NCI-H1092 (cell line): ENCODE measurements at places on chromosomes 2 and 18.

GRCh38 chr2:48092846-48093803 lies 186.8 kb upstream of the FBXO11 start:
- no peak for DNase-seq

DNA sequence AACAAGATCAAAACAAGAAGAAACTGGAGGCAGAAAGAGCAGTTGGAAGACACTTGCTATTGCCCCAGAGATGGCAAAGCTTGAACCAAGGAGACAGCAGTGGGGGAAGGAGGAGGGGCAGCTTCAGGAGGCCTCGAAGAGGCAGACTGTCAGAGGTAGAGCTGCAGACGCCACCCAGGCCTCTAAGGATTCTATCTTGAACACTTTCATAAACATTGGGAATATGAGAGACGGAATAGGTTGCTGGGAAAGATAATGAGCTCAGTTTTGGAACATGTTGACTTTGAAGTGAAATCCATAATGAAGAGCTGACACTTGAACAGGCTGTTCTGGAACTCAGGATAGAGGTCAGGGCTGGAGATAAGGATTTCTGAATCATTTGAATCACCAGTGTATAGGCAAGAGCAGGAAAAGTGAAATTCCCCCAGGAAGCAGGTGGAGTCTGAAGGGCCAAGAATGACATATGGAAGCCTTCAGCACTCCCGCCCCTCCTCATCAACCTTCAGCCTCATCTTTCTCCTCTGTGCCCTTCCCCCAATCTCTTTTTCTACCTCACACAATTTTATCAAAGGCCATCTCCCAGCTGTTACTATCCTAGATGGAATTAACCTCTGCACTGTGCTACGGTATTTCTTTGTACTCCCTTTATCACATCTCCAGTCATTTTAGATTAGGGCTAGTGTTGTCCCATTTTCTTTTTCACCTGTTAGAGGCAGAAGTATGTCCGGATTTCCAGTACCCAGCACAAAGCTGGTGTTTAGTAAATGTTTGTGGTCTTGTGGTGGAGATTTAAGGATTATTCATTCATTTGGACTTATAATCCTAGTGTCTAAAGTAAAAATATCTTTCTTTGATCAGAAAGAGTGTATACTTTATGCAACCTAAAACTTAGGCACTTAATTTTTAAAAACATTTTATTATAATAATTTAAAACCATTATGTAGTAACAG lies 47.5 kb upstream of the RTN4 start:
- DNase-seq, result no peak

- DNase-seq, result peak; percentile 23
Observed at GRCh38 chr18:56036741-56037140, 448.7 kb upstream of the TCF4 start.

- DNase-seq, result no peak
Observed at GRCh38 chr2:118738524-118739308, 108.7 kb downstream of the EN1 start.

DNA sequence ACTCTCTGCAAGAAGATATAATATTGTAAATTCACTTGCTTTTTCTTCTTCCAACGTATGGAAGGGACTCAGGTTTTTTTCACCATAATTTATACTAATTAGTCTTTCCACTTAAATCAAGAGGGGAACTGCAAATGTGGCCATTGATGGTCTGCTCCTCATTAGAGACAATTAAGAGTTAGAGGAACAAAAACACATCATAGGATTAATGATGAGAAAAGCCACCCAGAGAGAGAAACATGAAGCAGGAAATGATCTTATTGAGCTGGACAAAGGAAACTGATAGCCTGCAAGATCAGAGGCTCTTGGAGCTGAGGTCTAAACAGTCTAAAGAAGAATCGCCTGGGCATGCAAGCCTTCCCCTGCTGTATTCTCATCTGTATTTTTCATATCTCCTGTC lies 151.2 kb upstream of the NRP2 start:
- DNase-seq, result no peak

GRCh38 chr18:57737400-57738060 lies 65.6 kb downstream of the ATP8B1 start:
- DNase-seq, result no peak

- no peak for DNase-seq
Observed at GRCh38 chr2:47777277-47777937, 5.5 kb upstream of the MSH6 start.

DNA sequence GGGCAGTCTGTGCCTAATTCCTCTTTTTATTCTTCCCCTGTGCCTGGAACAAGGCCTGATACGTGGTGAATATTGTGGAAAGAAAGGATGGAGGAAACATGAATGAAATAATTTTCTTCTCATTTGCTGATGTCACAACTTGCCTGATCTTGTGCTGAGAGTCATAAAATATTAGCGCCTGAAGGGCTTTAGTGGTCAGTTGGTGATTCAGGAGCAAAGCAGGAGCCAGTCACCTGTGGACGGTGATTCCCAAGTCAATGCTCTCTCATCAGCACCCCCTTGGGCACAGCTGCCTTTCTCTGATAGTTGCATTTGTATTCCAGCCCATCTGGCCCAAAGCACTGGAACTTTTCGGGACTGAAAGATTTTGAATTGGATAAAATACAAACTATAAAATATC lies 502.6 kb upstream of the RAB12 start:
- DNase-seq, result no peak

DNA sequence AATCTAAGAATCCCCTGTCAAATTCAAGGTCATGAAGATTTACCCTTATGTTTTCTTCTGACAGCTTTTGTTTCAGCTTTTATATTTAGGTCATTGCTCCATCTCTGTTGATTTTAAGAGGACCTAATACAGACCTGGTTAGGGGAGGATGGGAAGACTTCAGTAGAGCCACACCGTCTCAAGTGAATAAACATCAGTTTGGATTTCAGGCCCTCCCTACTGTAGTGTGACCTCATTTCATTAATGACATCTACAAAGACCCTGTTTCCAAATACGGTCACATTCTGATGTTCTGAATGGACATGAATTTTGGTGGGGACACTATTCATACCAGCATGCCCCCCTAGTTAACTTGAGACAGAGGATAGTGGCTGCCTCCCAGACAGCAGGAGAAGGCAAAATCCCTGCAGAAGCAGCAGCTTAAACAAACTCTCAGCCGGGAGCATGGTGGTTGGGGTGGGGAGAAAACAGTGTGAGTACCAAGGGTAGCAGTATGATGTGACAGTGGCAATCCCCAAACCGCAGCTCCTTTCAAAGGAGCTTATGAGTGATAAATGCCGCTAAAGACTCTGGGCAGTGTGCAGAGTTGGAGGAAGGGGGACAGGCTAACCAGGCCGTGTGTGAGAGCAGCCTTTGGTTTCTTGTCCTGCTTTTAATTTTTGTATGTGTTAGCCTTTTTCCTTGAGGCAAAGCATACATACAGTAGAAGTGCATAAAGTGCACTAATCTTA lies 65.9 kb upstream of the TNP1 start:
- DNase-seq, result no peak

DNA sequence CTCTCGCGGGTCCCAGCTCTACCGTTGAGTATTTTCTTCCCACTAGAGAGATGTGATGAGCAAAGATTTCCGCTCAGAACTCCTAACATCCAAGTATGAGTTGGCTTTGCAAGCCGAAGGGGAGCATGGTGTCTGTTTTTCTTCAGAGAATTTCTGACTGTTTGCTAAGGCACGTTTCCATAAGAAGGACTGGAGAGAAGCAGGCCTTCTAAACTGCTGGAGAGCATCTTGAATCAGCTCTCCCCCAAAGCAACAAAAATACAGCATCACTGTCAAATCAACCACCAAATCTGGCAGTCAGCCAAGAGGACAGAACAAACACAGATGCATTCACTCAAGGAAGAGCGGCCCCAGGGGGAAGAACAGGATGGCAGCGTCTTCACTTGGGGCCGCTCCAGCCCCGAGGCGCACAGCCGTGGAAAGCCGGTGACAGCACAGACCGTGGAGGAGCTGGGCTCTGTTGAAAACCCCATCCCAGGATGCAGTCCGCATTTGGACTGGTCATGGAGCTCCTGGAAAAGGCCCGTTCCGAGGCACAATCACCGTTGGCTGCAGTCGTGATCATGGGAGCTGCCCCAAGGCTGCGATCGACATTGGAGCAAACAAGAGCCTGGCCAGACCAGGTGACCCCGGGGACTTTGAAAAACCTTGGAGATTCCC lies 101.4 kb downstream of the NFATC1 start:
- peak; percentile 38 for DNase-seq

GRCh38 chr2:239679755-239680154 lies 278.9 kb upstream of the HDAC4 start:
- DNase-seq, result no peak

GRCh38 chr2:203918264-203918663 lies 18.3 kb upstream of the ICOS start:
- DNase-seq, result no peak

- no peak for DNase-seq
Observed at GRCh38 chr2:216800836-216801235, 59.0 kb downstream of the TNP1 start.

DNA sequence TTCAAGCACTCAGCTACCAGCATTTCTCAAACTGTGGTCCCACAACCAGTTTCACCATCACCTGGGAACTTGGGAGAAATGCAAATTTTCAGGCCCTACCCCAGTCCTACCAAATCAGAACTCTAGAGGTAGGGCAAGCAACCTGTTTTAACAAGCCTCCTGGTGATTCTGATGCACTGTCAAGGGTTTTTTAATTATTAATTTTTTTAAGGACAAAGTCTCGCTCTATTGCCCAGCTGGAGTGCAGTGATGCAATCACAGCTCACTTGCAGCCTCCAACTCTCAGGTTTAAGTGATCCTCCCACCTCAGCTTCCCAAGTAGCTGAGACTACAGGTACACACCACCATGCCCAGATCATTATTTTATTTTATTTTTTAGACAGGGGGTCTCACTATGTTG lies 7.8 kb downstream of the ACMSD start:
- no peak for DNase-seq

GRCh38 chr2:174577967-174578589 lies 19.5 kb downstream of the WIPF1 start:
- DNase-seq, result no peak

GRCh38 chr2:231093933-231094332 lies 30.9 kb downstream of the HTR2B start:
- no peak for DNase-seq

DNA sequence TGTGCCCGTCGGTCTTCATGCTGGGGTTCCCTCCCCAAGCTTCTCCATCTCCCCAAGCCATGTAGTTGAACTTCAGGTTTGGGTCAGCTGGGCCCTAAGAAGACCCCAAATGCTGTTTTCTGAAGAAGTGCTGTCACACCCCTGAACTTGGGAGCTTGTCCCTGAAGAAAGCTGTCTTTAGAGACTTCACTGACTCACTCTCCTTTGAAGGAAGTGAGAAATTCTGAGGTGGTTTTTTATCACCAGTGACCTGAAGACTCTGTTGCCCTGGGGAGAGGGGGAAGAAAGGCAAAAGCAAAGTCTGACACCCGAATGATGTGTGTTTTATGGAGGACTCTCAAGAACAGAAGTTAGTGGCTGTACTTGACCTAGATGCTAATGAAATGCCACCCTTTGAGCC lies 83.6 kb upstream of the BCL2L11 start:
- DNase-seq, result no peak

DNA sequence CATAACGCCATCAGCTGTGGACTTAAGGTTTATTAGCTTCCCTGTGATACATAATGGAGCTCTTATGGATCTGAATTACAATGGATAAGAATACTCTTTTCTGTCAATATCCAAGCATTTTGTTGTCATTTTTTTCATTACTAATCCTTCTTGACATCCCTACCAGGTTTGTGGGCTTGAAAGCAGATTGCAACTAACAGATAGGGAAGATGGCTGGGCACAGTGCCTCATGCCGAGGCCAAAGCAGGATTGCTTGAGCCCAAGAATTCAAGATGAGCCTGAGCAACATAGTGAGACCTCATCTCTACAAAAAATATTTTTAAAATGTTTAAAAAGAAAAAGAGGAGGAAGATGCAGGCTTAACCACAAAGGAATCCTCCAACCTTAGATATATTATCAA lies 42.4 kb downstream of the ASXL2 start:
- no peak for DNase-seq

DNA sequence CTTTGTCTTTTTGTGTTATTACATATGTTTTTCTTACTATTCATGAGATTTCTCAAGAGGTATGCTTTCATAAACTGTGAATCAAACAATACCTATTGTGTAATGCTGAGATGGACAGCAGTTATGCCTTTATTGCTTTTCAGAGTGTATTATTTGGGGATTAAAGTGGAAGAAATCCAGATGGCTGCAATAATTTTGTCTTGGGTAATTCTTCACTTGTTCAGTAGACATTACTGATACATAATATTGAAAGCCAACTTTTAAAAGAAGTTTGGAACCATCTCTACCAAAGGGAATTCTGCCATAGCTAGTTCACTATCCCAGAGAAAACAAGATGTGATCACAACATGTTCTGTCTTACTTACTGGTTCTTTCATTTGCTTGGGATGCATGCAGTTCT lies 253.4 kb upstream of the ZSWIM2 start:
- DNase-seq, result no peak
